GOT3 (cell line): ENCODE measurements at places on chromosomes 5 and 9.

GRCh38 chr9:32404856-32405255, 20.4 kb downstream of the ACO1 start:
- DNase-seq = no peak

- no peak for DNase-seq
Measured at GRCh38 chr9:99262949-99263418, 40.9 kb downstream of the SEC61B start.

DNA sequence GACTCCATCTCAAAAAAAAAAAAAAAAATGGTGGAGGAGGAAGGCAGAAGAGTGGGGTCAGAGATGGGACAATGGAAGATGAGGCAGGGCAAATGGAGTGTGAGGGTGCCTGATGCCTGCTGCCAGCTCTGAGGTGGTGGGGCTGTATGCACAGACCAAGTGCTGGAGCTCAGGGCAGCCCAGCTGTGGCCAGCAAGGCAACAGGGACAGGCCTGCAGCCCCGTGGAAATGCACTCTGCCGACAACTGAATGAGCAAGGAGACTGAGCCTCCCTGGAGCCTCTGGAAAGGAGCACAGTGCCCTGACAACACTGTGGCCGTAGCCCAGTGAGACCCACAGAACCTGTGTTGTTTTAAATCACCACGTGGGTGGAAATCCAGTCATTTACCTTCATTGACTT, 22.9 kb upstream of the SMIM32 start:
- no peak for DNase-seq

DNA sequence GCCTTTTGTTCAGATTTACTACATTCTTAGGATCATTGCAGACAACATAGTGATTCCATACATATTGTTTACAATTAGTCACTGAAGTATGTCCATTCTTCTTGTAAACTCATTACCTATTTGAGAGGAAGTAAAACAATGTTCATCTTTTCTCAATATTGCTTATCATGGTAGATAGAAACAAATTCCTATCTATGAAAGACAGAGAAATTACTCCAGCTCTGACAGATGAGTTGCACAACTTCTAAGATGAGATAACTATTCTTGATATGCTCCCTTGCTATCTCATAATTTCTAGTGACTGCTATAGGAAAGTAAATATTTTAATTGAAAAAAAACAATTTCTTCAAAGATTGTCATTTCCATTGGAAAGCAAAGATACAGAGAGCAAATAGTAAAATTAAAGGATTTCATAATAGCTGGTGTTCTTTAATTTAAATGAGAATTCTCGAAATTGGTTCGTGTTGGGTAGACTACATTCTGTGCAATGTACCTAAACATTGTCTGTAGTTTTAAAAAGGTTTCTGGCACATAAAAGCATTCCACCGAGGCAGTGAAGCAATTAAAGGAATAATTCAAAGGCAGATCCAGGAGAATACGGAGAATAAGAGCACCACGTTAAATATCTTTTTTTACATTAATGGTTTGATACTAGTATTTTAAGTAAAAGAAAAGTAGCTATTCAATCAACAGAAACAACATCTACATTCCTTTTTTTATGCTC, 1029.1 kb upstream of the ACO1 start:
- no peak for DNase-seq

- no peak for DNase-seq
Measured at GRCh38 chr9:1869843-1870242, 145.3 kb upstream of the SMARCA2 start.
